ENCODE measurements at places on chromosomes 7 and 10.

- no peak for DNase-seq
These were observed 36.9 kb downstream of the MET start for GRCh38 chr7:116708861-116709260.

DNA sequence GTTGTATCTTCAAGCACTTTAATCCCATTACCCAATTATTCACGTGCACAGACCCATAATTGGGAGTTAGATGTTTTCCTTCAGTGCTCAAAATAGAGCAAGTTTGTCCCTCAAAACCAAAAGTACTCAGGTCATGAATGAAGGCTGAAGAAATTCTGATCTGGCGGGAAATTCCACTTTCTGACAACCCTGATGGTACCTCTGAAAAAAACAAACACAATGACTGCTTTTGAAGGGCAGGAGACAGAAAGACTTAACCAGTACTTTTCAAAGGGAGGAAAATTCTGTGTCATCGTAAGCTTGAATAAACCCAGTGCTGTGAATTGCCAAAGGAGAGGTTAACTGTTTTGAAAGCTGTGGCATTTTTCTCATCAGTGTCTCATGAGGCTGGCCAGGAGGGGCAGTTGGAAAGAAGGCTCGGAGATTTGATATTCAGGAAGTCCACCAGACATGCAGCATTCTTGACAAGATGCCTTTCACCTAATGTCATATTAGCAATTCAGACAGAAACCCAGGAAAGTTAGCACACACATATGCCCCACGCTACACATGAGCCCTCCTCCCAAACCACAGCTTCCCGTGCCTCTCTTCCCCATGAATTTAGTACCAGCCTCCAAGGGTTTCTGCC is 347.0 kb downstream of the KCNMA1 start:
- no peak for DNase-seq

- DNase-seq = no peak
These were observed 142.6 kb downstream of the GRK5 start for GRCh38 chr10:119349937-119350501.

DNA sequence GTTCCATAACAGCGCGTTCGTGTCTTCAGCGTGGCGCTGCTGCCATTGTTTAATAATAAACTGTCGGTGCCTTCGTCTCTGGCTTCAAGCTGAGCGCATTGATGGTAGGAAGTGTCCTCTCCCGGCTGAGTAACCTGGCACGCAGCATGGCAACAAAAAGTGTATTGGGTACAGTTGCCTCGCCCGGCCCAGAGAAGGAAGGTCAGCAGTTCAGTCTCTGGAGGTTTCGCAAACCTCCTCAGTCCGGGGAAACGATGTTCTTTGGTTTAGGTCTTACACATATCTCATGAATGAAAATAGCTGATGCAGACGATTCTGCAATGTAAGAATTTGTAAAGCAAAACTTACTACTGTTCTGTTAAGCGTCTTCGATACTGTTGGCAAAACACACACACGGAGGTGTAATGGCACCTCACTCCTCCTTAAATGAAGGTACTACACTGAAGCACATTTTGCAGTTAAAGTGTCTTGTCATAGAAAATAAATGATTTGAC is 739 bp upstream of the CCDC186 start:
- DNase-seq = no peak

- no peak for DNase-seq
These were observed 499.4 kb downstream of the AUTS2 start for GRCh38 chr7:70097645-70098044.

DNA sequence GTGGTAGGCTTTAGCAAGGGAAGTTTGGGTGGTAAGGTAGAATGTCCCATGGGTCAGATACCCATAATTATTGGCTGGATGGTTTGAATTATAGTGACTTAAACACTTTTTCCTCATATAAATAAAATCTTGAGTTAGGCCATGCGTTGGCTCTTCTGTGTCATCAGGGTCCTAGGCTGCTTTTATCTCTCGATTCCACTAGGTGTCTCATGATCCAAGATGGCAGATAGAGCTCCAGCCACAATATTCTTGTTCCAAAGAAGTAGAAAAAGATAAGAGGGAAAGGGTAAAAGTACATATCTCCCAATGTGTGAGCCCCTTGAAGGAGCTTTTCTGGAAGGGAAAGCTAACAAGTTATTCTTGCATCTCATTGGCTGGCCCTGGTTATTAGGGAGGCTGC is 144.7 kb downstream of the GRK5 start:
- DNase-seq = no peak

GRCh38 chr10:101611096-101611905 is 23.2 kb downstream of the DPCD start:
- no peak for DNase-seq
